ENCODE measurements at places on chromosomes 16 and 17. TPM values are rescaled to one million over a fixed set of nuclear protein-coding genes. Genes with fewer than 3 reads are reported as not detected.

Gene GPR139
- not detected for total RNA-seq

DNA sequence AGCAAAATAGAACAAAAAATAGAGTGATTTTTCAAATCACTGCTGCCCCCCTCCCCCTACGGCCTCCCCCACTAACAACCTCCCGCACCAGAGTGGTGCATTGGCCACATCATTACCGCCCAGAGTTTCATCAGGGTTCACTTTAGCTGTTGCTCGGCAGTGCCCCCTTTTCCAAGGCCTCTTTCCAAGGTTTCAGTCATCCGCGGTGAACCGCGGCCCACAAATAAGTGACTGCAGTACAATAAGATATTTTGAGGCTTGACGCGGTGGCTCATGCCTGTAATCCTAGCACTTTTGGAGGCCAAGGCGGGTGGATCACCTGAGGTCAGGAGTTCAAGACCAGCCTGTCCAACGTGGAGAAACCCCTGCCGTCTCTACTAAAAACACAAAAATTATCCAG, 180.0 kb downstream of the MAF start:
- no peak for DNase-seq

DNA sequence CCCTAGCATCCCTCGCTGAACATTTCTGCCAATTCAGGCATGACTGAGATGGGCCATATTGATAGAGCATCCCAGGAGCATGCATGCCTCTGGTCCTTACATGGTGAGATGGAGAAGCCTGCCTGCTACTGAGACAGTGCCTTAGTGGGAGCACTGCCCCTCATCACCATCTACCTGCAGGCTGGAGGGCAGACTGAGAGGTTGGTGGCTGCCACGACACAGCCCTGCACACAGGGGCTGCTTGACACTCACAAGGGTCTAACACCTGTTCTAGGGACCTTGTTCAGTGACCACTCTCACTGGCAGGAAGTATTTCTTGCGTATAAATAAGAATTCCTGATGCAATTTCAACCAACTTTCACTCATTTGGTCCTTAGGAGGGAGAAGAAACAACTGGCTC, 34.0 kb downstream of the WIPI1 start:
- no peak for DNase-seq

GRCh38 chr16:86736502-86736901, 158.2 kb downstream of the FOXL1 start:
- no peak for DNase-seq

DNA sequence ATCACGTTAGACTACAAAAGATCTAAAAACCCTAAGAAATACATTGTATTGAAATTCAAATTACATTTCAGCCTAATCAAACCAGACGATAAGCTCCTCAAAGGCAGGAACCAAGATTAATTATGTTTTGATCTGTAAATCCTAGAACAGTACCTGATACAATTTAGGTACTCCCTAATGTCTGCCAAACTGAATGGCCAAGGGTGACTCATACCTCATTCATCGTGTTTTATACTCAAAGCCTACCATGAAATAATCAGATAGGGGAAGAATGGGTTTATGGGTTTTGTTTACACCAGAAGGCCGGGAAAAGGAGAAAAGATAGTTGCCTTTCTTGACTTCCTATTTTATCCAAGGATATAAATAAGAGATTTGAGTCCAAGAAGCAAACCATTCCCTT, 19.3 kb downstream of the MMD start:
- no peak for DNase-seq

DNA sequence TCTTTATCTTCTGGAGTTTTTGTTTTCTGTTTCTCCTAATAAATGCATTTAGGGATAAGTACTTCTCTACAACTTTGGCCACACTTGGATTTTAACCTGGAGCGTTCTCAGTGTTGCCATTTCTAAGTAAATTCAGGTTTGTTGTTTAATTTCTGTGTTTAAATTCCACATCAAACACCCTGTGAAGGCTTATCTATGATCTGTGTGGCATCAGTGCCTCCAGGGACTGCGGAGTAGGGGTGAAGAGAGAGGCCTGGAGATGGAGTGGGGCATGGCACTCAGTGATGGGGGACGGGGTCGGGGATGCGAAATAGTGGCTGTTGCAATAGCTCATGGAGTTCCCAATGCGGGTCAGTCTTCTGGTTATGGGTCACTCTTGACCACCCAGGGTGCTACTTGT, 294.8 kb downstream of the HS3ST3B1 start:
- DNase-seq: no peak

Gene HSF5
- not detected for total RNA-seq

- DNase-seq: peak; percentile 56
These were observed 27.7 kb upstream of the CLEC18B start for GRCh38 chr16:74448990-74449389.

GRCh38 chr17:57541472-57542394, 203.4 kb downstream of the CCDC182 start:
- DNase-seq: no peak

Gene HCRT
- not detected for total RNA-seq

GRCh38 chr16:80719573-80719972, 84.8 kb downstream of the CDYL2 start:
- DNase-seq: no peak

Gene RUNDC3A
- 7.6 TPM for total RNA-seq

DNA sequence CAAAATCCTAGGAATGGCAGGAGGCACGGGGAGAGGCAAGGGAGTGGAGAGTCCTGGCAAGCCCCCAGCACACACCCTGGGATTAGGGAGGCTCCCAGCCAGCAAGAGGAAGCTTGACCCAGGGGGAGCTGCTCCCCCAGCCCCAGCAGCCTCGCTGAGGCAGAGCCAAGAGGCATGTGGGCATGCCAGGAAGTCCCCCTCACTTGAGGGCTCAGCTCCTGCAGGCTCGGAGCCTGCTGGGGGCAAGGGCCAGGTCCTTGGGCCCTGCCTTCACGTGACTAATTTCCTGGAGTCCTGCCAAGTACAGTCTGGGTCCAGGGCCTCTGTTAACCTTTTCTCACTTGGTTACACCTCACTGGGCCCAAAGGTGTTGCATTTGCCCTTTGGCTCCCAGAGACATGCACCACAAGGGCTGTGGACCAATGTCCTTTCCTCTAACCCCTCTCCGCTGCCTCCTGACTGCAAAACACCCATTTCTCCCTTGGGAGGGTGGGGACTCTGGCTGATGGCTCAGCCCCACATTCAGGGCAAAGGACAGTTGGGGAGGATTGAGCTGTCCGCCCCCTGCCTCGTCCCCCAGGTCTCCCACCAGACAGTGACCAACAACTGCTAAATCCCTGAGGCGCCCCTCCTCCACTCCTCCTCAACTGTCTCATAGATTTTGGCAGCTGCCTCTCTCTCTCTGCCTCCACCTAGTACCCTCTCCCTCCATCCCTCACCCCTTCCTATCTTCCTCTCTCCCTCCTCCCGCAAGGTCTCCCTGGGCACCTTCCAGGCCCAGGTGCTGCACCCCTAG, 4.4 kb upstream of the SLC47A2 start:
- peak; percentile 75 for DNase-seq

Gene AANAT
- not detected for total RNA-seq

Gene TPPP3
- 5.7 TPM for total RNA-seq

Gene CDR2L
- 2.0 TPM for total RNA-seq

Gene CTRB1
- not detected for total RNA-seq

Gene NPB
- not detected for total RNA-seq

DNA sequence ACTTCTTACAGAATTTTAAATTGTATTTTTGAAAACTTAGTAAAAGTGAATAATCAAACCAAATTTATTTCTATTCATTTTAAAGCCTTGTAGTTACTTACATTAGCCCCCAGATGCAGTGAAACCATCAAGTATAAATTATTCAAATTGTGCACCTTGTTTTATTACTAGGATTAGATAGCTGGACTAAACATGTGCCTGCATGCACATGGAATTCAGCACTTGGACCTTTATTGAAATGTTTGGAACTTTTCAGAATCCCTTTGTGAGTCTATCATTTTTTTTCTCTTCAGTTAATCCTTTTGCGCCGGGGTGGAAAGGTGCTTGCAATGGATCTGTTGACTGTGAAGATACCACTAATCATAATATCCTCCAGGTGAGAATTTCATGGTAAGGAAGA, 4.7 kb downstream of the ZPBP2 start:
- DNase-seq: no peak

DNA sequence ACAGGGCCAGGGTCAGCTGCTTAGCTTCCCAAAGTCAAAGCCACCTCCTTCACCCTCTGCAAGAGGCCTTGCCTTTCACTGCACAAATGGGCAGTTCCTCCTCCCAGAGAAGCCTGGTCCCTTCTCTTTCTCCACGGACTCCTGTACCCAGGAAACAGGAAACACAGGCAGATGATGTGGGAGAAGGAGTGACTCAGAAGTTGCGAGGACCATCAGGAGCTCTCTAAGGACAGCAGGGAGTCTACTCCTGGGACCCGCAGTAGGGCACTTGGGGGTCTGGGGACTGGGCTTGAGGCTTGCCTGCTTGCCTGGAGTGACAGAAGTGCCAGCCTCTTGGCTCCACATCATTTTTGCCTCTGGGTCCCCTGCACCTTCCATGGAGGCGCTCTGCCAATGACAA, 47.4 kb upstream of the KSR1 start:
- no peak for DNase-seq

DNA sequence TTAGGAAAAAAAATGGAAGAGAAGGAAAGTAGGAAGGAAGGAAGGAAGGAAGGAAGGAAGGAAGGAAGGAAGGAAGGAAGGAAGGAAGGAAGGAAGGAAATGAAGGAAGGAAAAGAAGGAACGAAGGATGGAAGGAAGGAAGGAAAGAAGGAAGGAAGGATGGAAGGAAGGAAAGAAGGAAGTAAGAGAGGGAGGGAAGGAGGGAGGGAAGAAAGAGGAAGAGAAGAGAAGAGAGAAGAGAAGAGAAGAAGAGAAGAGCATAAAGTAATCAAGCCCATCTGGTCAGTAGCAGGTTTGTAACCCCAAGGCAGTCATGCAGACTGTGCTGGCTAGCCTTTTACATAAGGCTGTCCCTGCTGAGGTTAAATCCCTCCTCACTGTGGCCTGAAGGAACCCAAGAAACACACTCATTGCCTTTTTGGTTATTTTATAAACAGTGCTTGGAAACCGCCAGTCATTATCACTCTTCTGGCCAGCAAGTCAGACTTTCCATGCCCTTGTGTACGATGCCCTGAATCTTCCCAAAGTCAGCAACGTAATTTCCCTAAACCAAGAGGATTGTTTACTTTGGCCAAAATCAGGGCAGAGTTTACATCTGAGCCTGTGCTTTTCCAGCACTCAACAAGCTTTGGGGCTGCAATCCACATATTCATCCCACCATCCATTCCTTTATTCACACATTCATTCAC, 409.6 kb upstream of the MAF start:
- no peak for DNase-seq

- DNase-seq: no peak
These were observed 13.9 kb upstream of the ADGRG1 start for GRCh38 chr16:57614536-57614935.

DNA sequence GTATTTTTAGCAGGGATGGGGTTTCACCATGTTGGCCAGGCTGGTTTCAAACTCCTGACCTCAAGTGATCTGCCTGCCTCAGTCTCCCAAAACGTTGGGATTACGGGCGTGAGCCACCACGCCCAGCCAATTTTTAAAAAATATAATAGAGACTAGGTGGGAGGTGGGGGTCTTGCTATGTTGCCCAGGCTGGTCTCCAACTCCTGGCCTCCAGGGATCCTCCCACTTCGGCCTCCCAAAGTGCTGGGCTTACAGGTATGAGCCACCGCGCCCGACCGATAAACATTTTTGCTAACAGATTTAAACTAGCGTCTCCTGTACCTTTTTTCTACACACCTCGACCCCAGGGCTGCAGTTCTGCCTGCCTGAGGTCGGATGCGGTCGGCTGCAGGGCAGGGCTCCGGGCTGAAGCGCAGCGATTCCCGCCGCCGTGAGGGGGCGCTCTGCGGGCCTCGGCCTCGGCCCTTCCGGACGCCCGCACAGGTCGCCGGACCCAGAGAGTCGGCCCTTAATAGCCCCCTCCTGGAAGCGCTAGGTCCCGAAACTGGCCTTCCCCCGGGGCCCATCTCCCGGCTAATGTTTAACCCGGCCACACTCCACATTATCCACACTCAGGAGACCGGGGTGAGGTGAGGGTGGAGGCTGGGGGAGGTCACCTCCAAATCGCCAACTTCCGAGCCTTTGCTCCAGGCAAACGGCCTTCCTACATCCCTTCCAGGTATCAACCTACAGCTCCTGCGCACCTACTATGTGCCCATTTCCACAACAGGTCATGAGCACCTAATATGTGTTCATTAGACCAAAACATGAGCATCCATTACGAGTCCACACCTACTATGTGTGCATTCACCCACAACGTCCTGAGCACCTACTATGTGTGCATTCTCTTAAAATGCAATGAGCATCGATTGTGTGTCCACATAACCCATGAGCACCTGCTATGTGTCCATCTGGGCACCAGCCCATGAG, 2.0 kb upstream of the GLIS2 start:
- DNase-seq: peak; percentile 50

Gene KCNJ16
- total RNA-seq: not detected

DNA sequence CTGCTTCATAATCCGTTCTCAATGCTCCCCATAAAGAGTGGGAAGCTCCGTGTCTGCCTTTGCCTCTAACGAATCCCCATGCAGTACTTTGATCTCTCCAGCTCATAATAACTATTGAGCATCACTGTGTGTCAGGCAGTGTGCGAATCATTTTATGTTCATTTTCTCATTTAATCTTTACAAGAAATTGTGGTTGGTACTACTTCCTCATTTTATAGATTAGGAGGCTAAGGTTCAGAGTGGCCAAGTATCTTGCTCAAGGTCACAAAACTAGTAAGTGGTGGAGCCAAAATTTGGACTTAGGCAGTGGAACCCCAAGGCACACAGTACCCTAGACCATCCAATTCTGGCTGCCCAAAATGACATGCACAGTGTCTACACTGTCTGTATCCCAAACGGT, 44.8 kb downstream of the ABCC12 start:
- no peak for DNase-seq

Gene AGRP
- total RNA-seq: not detected

- DNase-seq: no peak
These were observed 272.3 kb downstream of the FOXL1 start for GRCh38 chr16:86850670-86851069.

DNA sequence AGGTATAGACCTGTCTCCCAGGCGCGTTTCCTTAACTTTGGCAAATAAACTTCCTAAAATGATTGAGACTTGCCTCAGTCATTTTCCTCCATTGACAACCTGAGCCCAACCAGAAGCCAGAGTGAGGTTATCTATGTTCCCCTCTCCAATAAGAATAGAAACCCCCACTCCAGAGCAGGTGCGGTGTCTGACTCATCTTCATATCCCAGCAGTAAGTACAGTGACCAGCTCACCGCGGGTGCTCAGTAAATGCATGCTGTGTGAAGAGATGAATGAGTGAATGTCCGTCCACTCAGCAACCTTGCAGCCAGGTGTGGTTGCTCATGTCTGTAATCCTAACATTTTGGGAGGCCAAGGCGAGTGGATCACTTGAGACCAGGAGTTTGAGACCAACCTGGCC, 19.5 kb upstream of the CD300E start:
- DNase-seq: no peak

GRCh38 chr17:15308758-15309157, 32.6 kb downstream of the TEKT3 start:
- DNase-seq: no peak

DNA sequence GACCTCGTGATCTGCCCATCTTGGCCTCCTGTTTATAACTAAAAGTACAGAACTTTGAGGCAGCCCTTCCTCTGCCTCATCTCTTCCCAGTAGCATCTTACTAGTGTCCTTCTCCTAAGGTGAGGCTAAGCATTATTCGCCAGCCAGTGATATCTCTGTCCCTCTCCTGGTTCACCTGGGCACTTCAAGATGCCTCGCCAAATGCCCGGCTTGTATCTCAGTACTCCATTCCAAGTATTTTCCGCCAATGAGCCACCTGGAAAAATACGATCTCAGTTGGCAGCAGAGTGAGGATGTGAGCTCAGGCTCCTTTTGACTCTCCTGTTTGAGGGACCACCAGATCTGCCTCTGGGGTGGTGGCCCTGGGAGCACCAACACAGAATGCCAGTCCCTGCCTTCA, 25.9 kb upstream of the WSCD1 start:
- DNase-seq: no peak

All from transverse colon (tissue), 4 donors.